Mucosa of gallbladder (tissue), 1 donor: ENCODE measurements at places on chromosomes 2 and 18. TPM values are rescaled to one million over a fixed set of nuclear protein-coding genes. Genes with fewer than 3 reads are reported as not detected.

Gene TXNL1
- 64.9 TPM for total RNA-seq

Gene IL1RN
- total RNA-seq = 32.4 TPM

DNA sequence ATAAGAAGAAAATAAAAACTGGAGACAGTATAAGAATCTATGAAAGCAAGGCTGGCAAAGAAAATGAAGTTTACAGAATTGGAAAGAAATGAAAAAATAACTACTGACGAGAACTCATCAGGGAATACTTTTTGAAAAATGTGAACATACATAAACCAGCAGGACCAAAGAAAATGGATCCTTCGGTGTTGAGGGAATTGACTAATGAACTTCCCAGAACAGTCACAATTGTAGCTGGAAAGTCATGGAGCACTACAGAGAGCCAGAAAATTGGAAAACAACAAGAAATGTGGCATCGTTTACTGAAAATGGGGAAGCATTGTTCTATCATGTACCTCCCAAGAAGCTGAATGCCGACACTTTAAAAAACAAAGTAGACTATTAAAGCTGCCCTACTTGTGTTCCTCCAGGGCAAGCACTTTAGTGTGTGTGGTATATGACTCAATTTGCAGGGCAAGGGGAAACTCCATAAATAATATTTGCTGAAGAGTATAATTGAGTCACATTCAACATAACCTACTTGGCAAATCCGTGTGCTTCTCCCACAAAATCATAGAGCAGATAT lies 1221.6 kb upstream of the NRXN1 start:
- no peak for DNase-seq

DNA sequence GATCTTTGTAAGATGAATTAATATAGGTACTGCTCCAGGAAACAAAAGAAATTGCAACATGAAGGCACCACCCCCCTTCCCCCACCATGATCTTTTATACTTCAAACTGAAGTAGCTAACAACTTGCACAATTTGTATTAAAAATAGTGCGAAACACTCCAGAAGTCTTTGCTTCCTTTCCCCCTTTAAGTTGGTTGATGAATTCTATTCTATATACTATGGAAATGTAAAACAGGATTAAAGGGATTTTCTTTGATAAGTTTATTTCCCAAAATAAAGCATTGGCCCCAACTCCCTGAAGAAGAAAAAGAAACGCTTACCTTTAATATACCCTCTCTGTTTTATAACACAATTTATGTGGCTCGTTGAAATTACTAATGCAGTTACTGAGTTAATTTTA lies 227.1 kb downstream of the ARHGAP15 start:
- DNase-seq = no peak

DNA sequence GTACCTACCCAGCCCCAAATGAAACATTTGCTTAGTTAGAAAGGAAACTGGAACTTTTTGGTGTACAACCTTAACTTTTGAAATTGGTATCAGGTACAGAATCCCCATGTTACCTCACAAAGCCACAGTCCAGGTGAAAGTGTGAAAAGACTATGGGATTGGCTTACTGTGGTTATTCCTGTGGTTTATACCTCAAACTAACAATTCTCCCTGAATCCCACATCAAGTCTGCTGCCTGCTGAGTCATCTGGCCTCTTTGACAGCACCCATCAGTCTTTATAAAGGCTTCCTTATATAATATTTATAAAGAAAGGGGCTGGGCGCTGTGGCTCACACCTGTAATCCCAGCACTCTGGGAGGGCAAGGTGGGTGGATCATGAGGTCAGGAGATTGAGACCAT lies 164.6 kb downstream of the TMEM247 start:
- DNase-seq = no peak

DNA sequence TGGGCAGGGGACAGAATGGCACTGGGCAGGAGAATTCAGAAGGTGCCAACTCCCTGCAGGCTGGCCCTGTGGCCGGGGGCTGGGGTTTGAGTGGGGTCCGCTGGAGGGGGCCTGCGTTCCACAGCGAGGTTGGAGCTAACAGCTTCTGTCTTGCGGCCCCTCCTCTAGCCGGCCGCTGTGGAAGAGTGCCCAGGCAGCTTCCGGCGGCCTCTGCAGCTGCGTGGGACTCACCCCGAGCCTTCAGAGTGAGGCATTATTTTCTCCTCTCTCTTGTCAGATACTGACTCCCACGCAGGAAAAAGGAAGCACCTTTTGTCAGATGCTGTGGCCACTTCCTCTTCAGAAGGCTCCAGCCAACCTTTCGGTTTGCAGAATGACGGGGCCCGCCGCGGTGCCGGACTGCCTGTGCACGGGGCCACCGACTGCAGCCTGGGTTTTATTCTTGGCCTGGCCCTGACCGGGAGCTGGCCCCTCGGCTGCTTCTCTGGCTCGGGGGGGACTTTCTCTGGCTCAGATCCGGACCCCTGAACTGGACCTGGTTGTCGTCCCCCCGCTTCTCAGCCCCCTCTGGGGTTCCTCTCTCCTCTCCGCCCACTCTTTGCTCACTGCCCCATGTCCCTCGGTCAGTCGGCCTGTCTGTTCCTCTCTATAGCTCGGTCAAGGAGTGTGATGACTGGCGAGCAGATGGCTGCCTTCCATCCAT lies 40.1 kb downstream of the ARHGAP25 start:
- DNase-seq = peak; percentile 65

DNA sequence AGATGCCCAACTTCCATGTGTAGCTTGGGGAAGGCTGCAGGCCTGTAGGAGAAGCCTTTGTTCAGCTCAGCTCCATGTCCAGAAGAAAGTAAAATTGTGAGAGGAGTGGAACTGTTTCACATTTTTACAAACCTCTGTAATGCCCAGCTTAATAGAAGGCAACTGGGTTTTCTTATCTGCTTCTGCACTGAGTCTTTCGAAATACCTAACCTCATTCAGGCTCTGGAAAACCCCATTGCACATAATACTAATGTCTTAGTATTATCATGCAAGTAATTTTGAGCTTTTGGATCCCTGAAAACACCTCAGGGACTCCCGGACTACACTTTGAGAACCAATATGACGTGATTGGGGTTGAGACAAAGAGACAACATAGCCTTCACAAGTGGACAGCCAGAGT lies 5.8 kb downstream of the SMIM21 start:
- no peak for DNase-seq

- DNase-seq = no peak
These were observed 2.7 kb upstream of the DTYMK start for GRCh38 chr2:241689306-241689705.
